ENCODE measurements at places on chromosomes 12 and 14. TPM values are rescaled to one million over a fixed set of nuclear protein-coding genes. Genes with fewer than 3 reads are reported as not detected.

PRH2 gene
- not detected for total RNA-seq

LTB4R gene
- total RNA-seq = 11.6 TPM

ACSM4 gene
- total RNA-seq = not detected

PHLDA1 gene
- 35.0 TPM for total RNA-seq

FLVCR2 gene
- total RNA-seq = 0.50 TPM

GRCh38 chr12:29562110-29562804, 64.8 kb upstream of the OVCH1 start:
- DNase-seq = no peak

DNA sequence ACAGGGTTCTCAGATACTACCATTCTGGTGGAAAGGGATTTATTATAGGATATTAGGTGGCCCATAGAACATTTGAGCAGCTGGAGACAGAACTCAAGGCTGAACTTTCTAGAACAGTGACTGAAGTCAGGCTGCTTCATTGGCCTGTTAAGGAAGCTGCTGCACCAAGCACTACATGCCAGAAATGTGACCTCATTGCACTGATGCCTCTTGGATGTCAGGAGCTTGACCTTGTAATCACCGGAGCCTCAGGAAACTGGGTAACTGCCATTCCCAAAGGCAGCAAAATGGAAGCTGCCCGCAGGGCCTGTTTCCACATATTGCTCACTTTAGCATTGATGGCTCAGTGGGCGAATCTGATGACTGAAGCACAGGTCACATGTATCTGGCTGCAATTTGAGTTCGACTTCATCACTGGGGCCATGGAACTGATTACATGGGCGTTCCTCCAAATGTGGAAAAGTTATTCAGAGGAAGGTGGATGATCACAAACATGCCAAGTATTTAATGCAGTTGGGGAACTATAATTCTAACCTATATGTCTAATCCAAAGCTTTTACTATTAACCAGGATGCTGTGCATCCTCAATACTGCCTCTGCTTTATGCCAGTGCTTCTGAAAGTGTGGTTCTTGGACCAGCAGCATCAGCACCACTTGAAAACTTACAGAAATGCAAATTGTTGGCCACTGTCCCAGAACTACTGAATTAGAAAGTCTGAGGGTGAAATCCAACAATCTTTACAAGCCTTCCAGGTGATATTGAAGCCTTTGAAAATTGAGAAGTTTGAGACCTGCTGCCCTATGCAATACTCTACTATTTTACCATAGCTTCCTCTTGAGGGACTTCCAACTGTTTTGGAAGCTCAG, 337.2 kb upstream of the NAV3 start:
- no peak for DNase-seq

All from activated CD8-positive, alpha-beta T cell treated with anti-CD3 and anti-CD28 coated beads for 36 hours (primary cell).